CD14-positive monocyte (primary cell): ENCODE measurements at places on chromosomes 16 and 17.

GRCh38 chr17:82315703-82316358 lies 1.6 kb downstream of the CD7 start:
- DNase-seq = no peak

DNA sequence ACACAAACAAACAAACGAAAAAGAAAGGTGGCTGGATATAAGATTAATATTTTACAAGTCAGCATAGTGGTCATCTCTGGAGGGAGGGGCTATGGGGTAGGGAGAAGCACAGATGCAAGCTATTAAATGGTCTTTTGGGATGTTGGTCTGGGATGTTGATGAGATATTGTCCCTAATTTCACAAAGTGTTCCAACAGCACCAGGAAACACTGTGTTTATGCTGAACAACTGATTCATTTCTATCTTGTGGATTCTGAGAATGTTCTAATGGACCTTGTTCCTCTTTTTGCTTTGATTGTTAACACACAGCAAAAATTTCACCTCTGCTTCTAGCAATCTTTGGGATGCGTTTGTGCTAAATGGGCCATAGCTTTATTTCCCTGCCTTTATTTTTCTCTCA lies 9.7 kb downstream of the PECAM1 start:
- DNase-seq = no peak

- DNase-seq = peak; percentile 35
Measured at GRCh38 chr16:4314532-4315185, 1.2 kb upstream of the GLIS2 start.

DNA sequence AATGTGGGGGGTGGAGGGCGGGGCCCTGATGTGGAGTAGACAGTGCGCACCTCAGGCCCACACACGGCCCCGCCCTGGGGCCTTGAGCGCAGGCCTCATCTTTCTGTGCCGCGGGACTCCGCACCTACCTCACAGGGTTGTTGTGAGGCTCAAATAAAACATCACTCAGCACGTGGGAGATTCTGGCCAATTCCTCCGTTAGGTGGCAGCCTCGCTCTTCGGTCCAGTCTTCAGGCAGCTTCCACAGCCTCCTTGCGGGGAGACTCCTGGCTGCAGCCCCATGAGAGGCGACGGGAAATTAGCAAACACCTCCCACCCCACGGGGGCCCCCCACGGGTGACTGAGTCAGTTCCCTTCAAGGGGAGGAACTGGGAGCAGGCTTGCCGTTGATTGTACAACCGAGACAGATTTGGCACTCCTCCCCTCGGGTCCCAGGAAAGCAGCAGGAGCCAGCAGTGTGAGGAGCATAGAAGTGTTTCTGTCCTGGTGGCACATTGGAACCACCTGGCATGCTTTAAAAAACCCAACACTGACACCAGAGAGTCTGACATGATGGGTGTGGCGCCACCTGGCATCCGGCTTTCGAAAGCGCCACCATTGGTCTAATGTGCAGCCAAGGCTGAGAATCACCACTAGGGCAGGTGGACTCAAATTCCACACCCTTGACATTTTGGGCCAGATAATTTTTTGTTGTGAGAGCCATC lies 7.6 kb downstream of the MRM1 start:
- DNase-seq = peak; percentile 47

DNA sequence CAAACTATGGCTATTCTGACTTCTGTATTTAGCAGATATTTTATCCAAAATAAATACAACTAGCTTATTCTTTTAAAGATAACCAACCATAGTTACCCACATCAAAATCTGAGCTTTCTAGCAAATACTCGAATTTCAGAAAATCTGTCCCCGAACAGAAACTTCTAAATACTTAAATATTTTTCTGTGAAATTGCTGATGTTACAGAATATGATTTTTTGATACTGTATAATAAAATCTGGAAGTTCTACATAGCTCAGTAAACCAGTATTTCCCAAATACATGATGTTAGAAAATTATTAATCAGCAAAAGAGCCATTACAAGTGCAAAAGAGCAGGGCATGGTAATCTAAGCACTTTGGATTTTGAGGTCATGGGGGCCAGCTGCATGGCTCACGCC lies 114.9 kb downstream of the CDH8 start:
- no peak for DNase-seq

GRCh38 chr17:28472871-28473497 lies 460 bp upstream of the SLC13A2 start:
- no peak for DNase-seq

DNA sequence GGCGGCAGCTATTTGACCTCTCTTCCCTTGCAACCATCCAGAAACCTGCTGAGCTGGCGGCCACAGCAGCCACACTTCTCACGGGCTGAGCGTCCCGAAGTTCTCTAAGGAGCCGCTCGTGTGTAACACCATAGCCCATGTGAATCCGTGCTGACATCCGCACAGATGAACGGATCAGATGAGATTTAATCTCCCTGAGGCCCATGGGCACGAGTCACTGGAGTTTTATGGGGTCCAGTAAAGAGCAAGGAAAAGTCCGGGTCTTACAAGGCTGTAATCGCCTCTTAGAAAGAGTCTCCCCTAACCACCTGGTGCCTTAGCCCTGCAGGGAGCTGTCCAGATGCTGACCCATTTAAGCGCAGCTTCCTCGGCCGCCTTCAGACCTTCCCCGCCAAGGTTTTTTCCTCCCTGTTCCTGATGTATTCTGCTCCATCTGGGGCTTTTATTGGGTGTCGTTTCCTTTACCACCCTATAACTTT lies 5.5 kb upstream of the CACNG5 start:
- no peak for DNase-seq

GRCh38 chr17:58369214-58370031 lies 17.4 kb upstream of the SUPT4H1 start:
- no peak for DNase-seq

- DNase-seq = no peak
Measured at GRCh38 chr16:53911513-53911912, 207.6 kb downstream of the FTO start.

DNA sequence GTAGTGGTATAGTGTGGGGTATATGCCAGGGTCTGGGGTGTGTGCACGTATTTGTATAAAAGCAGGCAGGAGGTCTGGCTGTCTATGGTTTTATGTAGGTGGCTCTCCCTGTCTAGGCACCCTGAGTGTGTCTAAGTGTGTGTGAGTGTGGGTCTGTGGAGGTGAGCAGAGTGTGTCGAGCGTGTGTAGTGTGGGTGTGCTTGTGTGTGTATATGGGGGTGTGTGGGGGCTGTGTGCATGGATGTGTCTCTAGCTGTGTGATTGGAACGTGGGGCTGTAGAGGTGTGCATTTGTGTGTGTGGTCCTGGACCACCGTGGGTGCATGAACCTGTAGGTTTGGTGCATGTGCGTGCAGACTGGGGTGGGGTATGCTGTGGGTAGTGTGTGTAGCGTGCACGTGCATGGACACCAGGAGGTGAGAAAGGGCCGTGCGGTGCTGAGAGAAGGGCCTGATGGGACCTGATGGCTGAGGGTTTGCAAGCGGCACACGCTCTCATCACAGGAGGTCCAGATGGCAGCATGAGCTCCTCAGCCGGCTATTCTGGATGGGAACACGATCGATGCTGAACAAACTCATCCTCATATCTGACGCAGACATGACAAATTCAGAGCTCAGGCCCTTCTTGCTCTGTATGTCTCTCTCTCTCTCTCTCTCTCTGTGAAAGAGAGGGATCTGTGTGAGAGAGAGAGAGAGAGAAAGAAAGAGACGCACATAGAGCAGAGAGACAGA lies 27.7 kb downstream of the SPACA3 start:
- no peak for DNase-seq

GRCh38 chr16:13333336-13333735 lies 431.9 kb downstream of the SHISA9 start:
- no peak for DNase-seq

- DNase-seq = no peak
Measured at GRCh38 chr16:4087099-4087885, 28.9 kb downstream of the ADCY9 start.

GRCh38 chr16:29988346-29989075 lies 6.9 kb downstream of the HIRIP3 start:
- no peak for DNase-seq

DNA sequence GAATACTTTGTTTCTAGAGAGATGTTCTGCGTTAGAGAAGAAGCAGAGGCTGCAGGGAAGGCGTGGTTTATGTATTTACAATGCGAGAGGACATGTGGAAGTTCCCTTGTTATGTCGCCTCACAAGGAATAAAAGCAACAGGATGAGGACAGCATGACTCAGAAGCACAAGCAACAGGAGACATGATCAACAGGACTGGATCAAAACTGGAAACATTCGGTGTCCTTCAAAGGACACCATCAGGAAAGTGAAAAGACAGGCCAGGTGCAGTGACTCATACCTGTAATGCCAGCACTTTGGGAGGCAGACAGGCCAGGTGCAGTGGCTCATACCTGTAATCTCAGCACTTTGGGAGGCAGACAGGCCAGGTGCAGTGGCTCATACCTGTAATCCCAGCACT lies 52.6 kb downstream of the CCDC57 start:
- DNase-seq = no peak

DNA sequence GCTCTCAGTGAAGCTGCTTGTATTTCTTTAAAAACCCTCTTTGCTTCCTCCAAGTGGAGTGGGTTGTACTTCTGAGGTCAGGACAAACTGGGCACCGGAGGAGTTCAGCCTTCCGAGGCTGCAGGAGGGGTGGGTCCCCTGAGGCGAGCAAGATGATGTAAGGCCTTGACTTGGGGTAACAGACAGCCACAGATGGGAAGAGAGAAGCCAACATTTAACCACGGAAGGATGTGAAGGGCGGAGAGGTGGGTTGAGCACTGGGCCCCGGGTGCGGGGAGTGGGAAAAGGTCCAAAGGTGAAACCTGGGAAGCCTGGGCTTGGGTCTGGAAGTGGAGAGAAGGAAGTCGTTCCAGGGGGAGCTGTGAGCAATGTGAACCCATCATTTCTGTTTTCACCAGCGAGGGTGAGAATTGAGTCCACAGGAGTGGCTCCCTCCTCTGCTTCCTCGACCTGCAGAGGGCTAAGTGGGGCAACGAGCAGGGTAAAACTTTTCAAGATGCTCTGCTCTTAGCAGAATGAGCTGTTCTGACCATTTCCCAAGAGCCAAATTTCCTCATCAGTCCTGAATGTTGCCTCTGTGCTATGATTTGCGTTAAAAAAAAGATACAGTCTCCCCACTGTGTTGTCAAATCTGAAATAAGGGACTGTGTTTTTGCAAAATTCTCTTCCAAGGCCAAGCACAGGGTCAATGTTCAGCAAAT lies 137.7 kb upstream of the CRHR1 start:
- no peak for DNase-seq

- DNase-seq = no peak
Measured at GRCh38 chr17:74297941-74298340, 23.9 kb downstream of the DNAI2 start.

DNA sequence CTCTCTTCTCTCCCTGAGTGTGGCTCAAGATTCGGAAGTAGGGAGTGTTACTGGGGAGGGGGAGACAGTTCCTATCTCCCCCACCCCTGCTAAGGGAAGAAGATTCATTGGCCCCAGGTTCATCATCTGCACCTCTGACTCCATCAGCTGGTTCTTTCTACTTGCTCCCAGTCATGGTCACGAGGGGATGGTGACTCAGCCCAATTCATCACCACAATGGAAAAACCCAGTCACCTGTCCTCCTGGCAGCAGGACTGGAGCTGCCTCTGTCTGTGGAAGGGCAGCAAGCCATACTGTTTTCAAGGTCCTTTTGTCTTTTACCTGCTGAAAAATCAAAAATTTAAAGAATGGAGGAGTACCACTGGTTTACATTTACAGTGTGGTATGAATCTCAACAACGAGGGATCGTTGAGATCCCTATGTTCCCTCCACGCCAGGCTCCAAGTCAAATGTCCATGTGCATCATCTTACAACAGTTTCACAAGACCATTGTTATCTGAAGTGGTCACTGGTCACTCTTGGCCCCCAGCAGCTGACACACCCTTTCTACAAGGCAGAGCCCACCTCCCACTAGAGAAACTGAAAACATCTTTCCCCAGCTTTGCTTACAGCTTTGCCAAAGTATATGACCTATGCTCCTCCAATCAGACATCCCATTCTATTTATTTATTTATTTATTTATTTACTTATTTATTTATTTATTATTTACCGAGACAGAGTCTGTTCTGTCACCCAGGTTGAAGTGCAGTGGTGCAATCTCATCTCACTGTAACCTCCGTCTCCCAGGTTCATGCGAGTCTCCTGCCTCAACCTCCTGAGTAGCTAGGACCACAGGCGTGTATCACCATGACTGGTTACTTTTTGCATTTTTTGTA lies 40.4 kb upstream of the NDRG4 start:
- DNase-seq = no peak

DNA sequence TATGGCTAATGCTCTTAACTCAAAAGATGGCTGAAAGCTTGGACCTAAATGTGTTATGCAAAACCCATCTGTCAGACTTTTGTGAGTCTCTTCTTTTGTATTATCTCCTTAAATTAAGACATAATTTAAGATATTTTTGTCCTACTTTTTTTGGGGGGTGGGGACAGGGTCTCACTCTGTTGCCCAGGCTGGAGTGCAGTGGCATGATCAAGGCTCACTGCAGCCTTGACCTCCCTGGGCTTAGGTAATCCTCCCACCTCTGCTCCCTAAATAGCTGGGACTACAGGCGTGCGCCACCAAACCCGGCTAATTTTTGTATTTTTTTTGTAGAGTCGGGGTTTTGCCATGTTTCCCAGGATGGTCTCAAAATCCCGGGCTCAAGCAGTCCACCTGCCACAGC lies 7.1 kb downstream of the CLTC start:
- DNase-seq = no peak

GRCh38 chr16:78664811-78665772 lies 565.6 kb downstream of the WWOX start:
- no peak for DNase-seq

DNA sequence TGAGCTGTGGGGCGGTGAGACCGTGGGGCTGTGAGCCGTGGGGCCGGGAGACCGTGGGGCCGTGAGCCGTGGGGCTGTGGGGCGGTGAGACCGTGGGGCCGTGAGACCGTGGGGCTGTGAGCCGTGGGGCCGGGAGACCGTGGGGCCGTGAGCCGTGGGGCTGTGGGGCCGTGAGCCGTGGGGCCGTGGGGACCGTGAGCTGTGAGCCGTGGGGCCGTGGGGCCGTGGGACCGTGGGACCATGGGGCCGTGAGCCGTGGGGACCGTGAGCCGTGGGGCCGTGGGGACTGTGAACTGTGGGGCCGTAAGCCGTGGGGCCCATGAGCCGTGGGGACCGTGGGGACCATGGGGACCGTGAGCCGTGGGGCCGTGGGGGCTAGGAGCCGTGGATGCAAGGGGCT lies 24.6 kb upstream of the PVALEF start:
- no peak for DNase-seq

- DNase-seq = no peak
Measured at GRCh38 chr16:22804893-22805292, 9.1 kb upstream of the HS3ST2 start.

GRCh38 chr17:67831268-67831667 lies 6.0 kb downstream of the BPTF start:
- no peak for DNase-seq

GRCh38 chr17:79835953-79836509 lies 3.2 kb downstream of the CBX4 start:
- no peak for DNase-seq

- no peak for DNase-seq
Measured at GRCh38 chr17:66834919-66835454, at the start of gene CACNG5. CACNG5 (plus strand) TSS chr17:66835117; CDS start chr17:66877333, 42,216 bp downstream.

- no peak for DNase-seq
Measured at GRCh38 chr16:8323153-8323552, 267.2 kb downstream of the TMEM114 start.

- DNase-seq = no peak
Measured at GRCh38 chr16:79041206-79041605, 559.3 kb downstream of the MAF start.
